ENCODE measurements at places on chromosomes 5 and 9. TPM values are rescaled to one million over a fixed set of nuclear protein-coding genes. Genes with fewer than 3 reads are reported as not detected.

The SH3TC2 gene
- total RNA-seq: 43.7 TPM

The LYSMD3 gene
- total RNA-seq: 13.7 TPM

The SWI5 gene
- total RNA-seq: 41.2 TPM

The PCDHGB2 gene
- 6.7 TPM for total RNA-seq

The PLAC8L1 gene
- not detected for total RNA-seq

The TRAF2 gene
- 7.4 TPM for total RNA-seq

The PCDHGA7 gene
- total RNA-seq: 6.1 TPM

The PFN3 gene
- total RNA-seq: not detected

The LVRN gene
- total RNA-seq: 0.61 TPM

The BSPRY gene
- 0.33 TPM for total RNA-seq

The PPP3R2 gene
- 0.59 TPM for total RNA-seq

The KLF9 gene
- 12.1 TPM for total RNA-seq

The RABGAP1 gene
- total RNA-seq: 104 TPM

All from spinal cord (tissue), 10 donors.